ENCODE measurements at places on chromosomes 7 and 10.

DNA sequence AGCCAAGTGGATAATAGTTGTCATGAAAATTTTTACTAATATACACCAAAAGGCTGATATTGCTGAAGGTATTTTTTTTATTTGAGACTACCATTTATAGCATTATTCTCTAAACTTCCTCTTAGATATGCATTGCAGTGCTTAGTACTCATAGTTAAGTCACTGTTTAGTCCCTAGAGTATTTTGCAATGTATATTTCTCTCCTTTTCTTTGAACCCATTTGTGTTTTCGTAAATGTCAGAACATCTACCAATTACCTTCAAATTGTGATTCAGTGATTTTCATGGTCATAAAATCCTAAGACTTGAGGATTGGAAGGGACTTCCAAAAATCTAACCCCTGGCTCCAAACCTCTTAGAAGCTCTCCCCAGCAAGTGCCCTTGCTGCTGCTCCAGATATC lies 21.5 kb upstream of the CYP26C1 start:
- DNase-seq = no peak

DNA sequence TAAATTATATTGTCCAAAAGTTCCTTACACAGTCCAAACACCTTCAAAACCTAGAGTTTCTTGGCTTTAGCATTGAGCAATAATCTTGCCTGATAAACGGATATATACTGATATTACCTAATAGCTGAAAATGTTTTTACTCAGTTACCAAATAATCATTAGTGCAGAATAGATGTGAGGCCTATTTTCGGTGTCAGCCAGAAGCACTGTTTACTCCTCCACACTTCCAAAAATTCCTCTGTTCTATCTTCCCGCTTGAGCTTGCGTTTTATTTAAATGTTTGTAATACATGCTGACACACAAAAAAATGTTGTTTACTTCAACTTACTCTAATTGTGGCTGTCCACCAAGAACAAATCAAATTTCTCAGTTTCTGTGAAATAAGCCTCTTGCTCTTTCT lies 606.2 kb upstream of the TEX47 start:
- DNase-seq = no peak

- DNase-seq = no peak
Observed at GRCh38 chr10:95414016-95414830, 123.4 kb upstream of the PDLIM1 start.

- no peak for DNase-seq
Observed at GRCh38 chr7:42096681-42097561, 140.1 kb downstream of the GLI3 start.

DNA sequence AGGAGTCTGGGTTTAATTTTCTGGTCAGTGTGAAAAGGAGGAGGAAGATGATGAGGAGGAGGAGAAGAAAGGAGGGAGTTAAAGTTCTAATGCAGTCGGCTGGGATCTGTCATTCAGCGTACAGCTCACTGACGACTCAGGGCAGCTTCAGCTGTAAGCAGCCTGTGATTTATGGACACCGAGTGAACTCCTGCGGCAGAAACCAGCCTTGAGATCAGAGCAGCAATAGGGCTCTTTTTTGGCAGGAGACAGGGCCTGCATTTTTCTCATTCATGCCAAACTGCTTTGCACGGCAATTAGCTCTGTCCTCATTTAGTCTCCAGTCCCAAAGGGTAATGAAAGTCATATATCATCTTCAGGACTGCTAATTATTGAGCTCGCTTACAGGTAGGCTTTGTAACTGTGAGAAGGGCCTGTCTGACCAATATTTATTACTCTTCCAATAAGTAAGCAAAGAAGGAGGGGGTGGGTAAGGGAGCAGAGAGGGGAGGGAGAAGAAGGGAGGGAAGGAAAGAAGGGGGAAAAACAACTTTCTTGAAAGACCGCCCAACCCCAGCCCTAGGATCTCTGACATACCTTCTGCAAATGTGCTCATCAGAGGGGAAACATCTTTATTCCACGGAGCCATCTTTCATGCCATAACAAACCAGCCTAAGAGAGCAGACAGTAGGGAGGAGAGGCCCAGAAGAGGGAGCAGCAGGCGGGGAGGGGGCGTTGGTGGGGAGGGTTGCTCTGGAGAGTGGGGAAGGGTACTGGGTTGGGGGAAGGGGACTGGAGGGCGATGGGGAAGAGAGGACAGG lies 48.1 kb upstream of the COMTD1 start:
- DNase-seq = no peak

- DNase-seq = no peak
Observed at GRCh38 chr7:47371733-47372368, 210.1 kb downstream of the TNS3 start.

GRCh38 chr7:6256677-6257535 lies 15.5 kb downstream of the CYTH3 start:
- DNase-seq = peak; percentile 45

GRCh38 chr7:42692621-42693020 lies 219.2 kb downstream of the C7orf25 start:
- no peak for DNase-seq

DNA sequence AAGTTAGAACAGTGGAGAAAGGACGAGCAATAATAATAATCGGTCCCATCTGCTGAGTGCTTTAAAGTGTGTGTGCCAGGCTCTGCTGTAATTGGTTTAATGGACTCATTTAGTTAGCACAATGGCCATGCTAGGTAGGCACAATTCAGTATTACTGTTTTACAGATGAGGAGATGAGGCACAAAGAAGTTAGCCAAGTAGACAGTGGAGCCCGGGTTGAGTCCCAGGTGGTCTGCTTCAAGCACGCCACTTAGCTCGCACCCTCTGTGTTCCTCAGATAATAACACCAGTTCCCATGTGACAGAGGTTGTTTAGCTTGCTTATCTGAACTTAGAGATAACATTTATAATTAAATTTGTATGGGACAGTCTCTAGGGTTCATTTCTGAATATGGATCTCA lies 101.6 kb upstream of the GJD4 start:
- DNase-seq = no peak

DNA sequence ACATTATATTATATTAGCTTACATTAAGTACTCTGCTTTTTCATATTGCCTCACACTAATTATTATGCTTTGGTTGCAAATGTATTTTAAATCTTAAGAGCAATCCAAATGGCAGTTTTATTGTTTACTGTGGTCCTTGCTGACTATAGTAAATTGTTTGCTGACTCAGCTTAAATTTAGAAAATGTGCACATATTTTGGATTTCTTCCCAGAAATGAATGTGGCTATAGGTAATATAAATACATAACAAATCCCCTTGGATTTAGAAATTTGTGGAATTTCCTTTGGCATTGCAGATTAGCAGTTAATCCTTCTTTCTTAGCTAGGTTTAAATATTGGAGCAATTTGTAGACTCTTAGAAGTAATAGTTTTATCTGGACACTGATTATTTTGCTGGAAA lies 565.8 kb downstream of the NRG3 start:
- DNase-seq = no peak

DNA sequence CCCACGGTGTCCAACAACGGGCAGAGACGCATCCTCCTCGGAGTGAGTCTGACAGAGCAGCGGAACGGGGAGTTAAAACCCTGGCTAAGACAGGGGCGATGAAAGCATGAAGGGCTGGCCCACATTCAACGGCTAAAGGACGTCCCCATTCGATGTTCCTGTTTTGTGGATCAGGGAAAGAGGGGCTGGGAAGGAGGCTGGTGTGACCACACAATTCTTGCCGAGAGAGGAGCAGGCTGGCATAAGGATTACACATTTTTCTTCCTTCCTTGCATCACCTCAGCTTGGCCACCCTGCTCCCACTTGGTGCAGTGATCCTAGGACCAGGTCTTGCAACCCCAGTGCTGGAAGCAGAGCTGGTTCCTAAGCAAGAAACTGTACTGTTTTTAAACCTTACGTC lies 67.7 kb downstream of the GNA12 start:
- no peak for DNase-seq

DNA sequence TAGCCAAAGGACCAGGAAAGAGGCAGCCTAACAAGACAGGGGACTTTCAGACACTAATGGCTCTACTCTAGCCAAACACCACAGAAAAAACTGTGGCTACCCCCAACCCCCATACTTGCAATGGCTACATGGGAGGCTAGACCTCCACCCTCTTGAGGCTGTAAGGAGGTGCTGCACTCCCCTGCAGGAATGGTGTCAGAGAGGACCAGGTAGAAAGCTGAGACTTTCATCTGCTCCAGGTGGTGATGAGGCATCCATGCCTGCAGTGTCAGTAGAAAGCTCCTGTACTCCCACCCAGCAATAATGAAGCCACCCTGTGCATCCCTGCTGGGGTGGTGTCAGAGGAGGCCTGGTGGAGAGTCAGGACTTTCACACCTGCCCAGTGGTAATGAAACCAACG lies 18.9 kb upstream of the SORCS3 start:
- DNase-seq = no peak

DNA sequence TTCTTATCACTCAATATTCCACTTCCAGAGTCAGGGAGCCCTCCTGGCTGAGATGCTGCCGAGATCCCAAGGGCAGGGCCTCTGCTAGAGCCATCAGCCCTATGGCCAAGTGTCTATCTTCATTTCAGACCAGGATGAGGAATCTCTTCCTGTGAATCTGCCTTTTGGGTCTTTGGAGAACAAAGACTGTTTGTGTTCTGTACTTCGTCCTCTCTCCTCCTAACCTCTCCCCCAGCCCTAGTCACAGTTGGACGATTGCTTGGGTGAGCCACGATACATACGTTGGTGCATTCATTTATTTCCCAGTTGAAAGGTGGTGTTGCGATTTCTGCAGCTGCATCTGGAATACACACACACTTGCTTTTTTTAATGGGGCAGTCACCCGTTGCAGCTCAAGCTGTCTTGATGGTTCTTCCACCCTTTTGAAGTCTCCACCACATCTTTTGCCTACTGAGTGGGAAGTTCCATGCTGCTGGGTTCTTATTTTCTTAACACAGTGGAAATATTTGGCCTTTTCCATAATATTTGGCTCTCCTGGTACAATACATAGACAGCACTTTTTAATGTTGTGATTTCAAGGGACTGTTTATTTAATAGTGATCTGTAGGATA lies 26.7 kb downstream of the SH3PXD2A start:
- DNase-seq = no peak

- DNase-seq = no peak
Observed at GRCh38 chr7:144158861-144159260, 24.4 kb upstream of the CTAGE4 start.

DNA sequence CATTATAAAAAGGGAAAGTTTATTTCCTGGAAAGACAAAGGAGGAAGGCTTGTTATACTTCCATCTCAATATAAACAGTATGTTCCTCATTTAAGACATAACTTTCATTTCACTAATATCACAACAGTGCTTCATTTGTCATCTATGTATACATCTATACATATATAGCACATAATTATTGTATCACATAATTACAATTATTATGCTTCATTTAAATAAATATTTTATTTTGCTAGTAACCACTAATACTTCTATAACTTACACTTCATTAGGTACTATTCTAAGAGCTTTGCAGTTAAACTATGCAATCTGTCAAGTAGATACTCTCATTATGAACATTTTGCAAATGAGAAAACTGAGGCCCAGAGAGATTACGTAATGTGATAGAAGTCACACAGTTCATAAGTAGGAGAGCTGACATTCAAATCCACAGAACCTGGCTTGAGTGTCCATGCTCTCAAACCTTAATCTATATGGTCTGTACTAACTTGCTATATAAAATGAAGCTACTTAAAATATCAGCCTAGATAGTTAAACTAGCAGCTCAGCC lies 86.5 kb downstream of the PPP1R3A start:
- no peak for DNase-seq

GRCh38 chr7:95863-96260 lies 96.5 kb upstream of the FAM20C start:
- DNase-seq = no peak

GRCh38 chr10:84837041-84837812 lies 508.8 kb downstream of the CCSER2 start:
- DNase-seq = no peak

- no peak for DNase-seq
Observed at GRCh38 chr7:5218564-5219360, 28.7 kb downstream of the WIPI2 start.

GRCh38 chr7:51467384-51468017 lies 150.9 kb upstream of the COBL start:
- no peak for DNase-seq

DNA sequence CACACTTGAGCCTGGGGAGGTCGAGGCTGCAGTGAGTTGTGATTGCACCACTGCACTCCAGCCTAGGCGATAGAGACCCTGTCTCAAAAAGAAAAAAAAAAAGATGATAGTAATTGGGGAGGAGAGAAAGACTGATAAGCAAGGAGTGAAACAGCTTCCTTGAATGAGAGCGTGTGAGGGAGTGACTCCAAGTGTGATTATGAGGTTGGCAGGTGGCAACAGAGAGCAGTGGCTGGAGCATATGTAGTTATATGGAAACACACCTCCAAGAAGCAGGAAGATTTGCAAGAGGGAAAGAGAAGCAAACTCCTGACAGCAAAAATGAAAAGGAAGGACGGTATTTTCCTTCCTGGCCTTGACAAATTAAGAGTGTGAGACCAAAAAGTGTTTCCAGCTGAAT lies 50.4 kb downstream of the VKORC1L1 start:
- DNase-seq = no peak

- no peak for DNase-seq
Observed at GRCh38 chr7:94445696-94446194, 51.0 kb downstream of the COL1A2 start.

DNA sequence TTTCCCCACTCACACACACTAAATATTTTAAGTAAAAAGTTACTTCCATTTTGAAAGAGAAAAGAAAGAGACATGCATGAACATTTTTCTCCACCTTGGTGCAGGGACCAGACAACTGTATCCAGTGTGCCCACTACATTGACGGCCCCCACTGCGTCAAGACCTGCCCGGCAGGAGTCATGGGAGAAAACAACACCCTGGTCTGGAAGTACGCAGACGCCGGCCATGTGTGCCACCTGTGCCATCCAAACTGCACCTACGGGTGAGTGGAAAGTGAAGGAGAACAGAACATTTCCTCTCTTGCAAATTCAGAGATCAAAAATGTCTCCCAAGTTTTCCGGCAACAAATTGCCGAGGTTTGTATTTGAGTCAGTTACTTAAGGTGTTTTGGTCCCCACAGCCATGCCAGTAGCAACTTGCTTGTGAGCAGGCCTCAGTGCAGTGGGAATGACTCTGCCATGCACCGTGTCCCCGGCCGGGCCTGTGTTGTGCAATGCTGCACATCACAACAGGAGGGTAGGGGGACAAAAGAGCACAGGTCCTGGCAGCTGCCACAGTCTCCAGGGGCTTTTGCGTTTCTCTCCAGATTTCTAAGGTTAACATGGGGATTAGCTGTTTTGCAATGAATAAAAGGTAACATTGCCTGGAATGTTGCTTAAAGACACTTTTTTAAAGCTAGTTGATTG lies 146.5 kb downstream of the EGFR start:
- no peak for DNase-seq

- peak; percentile 44 for DNase-seq
Observed at GRCh38 chr7:129779602-129780256, 168.2 kb downstream of the NRF1 start.

- DNase-seq = no peak
Observed at GRCh38 chr10:59405235-59405634, 42.9 kb upstream of the FAM13C start.

DNA sequence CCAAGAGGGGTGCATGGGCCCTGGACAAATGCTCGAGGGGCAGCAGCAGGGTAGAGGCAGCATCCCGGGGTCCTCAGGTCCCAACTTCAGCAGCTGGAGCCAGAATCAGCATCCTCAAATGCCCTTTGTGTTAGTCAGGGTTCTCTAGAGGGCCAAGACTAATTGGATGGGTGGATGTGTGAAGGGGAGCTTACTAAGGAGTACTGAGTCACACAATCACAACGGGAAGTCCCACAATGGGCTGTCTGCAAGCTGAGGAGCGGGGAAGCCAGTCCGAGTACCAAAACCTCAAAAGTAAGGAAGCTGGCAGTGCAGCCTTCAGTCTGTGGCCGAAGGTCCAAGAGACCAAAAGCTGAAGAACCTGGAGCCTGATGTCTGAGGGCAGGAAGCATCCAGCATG lies 162.9 kb upstream of the TCERG1L start:
- no peak for DNase-seq

Data from activated CD4-positive, alpha-beta T cell treated with anti-CD3 and anti-CD28 coated beads, Interleukin-2, amount 50 U/mL, for 48 hours (primary cell).